ENCODE measurements at places on chromosomes 5 and 9. TPM values are rescaled to one million over a fixed set of nuclear protein-coding genes. Genes with fewer than 3 reads are reported as not detected.

The MLANA gene
- not detected for total RNA-seq

DNA sequence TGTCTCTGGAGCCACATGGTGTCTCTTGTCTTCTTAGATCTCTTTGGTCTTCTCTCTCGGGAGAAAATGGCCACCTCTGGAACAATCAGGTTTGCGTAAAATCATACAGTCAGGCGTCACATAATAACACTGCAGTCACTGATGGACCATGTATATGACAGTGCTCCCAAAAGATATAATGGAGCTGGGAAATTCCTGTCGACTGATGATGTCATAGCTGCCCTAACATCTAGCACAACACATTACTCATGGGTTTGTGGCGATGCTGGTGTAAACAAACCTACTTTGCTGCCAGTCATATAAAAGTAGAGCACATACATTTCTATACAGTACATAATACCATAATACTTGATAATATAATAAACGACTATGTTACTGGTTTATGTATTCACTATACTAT lies 30.1 kb upstream of the RAI14 start:
- no peak for DNase-seq

- no peak for DNase-seq
Measured at GRCh38 chr5:112232667-112233066, 186.4 kb downstream of the EPB41L4A start.

DNA sequence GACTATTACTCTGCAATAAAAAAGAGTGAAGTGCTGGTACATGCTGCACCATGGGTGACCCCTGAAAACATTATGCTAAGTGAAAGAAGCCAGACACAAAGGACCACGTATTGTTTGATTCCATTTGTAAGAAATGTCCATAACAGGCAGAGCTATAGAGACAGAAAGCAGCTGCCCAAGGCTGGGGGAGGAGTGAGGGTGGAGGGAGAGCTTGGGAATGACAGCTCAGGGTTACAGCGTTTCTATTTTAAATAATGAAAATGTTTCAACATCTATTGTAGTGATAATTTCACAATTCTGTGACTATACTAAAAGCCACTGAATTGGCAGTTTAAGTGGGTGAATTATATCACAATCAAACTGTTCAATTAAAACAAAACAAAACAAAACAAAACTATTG lies 81.7 kb downstream of the MYO10 start:
- no peak for DNase-seq

- no peak for DNase-seq
Measured at GRCh38 chr5:371811-372555, 50.5 kb downstream of the AHRR start.

- no peak for DNase-seq
Measured at GRCh38 chr5:146494656-146495055, 21.3 kb downstream of the GPR151 start.
